Liver (tissue), 10 donors: ENCODE measurements at places on chromosomes 1 and 21.

GRCh38 chr1:23650344-23650990, 41.1 kb upstream of the RPL11 start:
- no peak for DNase-seq

- DNase-seq: no peak
These were observed 745.5 kb downstream of the LRRIQ3 start for GRCh38 chr1:73452522-73452921.

DNA sequence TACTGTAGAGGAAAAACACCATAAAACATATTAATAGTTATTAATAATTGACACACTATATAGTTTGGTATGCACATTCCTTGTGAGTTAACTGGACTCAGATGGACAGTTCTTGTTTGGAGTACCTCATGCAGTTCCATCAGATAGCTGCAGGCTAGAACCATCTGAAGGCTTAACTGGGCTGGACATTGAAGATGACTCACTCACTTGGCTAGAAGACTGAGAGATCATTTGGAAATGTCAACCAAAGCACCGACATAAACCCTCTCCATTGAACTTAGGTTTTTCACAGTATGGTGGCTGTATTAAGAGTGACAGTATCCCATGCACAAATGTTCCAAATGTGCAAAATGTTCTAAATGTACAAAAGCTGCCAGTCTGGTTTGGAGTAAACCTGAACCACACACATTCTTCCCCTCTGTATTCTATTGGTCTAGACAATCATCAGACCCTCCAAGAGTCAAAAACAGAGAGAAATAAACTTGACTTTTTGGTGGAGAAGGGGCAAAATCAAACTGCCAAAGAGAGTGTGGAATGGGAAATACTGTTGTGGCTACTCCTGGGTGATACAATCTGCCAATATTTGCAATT, 708.4 kb downstream of the KCNT2 start:
- DNase-seq: no peak

DNA sequence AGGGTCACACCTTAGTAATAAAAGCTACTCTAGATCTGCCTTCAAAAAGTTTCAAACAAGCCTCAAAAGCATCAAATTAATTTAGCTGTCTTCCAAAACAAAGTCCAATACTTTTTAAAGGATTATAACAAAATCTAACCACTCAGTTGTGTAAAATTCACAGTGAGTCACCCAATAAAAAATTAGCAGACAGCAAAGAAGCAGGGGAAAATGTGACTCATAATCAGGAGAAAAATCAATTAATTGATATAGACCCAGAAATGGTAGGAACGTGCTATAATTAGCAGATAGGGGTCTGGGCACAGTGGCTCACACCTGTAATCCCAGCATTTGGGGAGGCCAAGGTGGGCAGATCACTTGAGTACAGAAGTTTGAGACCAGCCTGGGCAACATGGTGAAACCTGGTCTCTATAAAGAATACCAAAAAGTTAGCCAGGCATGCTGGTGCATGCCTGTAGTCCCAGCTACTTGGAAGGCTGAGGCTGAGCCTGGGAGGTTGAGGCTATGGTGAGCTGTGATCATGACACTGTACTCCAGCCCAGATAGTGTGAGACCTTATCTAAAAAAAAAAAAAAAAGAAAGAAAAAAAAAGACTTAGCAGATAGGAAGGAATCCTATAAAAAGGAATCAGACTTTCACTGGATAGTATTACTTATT, 8.1 kb upstream of the MYOG start:
- DNase-seq: no peak

- DNase-seq: no peak
These were observed 13.0 kb downstream of the TRAF5 start for GRCh38 chr1:211339631-211340041.

DNA sequence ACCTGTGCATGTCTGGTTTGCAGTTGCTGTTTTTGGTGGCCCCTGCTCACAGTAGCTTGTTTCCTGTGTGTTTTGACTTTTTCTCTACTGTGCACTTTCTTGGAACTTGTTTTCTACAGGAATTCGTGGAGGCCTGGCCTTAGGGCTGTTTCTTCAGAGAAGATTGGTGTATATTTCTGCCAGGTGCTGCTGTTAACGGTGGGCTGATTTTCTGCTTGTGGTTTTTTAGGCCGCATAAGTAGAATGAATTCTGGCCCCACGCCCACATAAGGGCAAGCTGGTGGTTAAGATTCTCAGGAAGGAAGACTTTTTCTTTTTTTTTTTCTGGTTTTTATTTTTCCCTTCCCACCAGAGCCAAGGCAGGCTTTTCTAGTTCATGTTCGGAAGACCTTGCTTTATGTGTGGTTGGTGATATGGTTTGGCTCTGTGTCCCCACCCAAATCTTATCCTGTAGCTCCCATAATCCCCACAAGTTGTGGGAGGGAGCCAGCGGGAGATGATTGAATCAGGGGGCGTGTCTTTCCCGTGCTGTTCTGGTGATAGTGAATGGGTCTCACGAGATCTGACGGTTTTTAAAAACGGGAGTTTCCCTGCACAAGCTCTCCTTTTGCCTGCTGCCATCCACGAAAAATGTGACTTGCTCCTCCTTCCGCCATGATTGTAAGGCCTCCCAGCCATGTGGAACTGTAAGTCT, 71.5 kb upstream of the DISP3 start:
- no peak for DNase-seq

GRCh38 chr1:184635980-184636431, 118.7 kb downstream of the EDEM3 start:
- no peak for DNase-seq

DNA sequence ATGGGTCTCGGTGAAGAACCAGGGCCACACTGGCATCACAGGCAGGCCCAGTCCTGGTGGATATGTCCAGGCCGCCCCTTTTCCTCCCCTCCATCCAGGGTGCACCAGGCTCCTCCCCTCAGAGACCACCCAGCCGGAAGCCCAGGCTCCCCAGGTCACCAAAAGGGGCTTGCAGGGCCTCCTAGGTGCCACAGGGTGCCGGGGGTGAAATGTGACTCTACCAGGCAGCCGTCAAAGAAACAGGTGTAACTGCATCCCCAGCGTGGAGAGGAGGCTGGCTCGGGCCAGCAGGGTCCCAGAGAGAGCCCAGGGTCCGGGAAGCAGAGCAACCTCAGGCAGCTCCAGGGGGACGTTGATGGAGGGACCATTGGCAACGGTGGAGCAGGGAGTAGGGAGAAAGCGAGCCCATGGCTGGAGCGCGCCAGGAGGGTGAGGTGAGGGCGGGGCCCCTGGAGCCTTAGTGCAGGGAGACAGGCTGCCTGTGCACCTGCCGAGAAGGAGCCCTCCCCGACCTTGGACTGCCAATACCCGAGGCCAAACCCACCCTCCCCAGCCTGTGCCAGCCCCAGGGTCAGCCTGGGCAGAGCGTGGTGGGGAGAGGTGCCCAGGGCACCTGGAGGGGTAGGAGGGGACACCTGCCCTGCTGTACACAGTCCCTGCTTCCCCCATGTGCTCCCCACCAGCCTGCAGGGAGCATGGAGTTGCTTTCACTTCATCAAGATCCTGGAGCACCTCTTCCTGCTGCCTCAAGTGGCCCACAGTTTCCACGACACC, 48.3 kb upstream of the POFUT2 start:
- no peak for DNase-seq
